ENCODE measurements at places on chromosomes 16 and 17.

- DNase-seq, result no peak
These were observed 878.0 kb upstream of the GOT2 start for GRCh38 chr16:59612094-59612493.

DNA sequence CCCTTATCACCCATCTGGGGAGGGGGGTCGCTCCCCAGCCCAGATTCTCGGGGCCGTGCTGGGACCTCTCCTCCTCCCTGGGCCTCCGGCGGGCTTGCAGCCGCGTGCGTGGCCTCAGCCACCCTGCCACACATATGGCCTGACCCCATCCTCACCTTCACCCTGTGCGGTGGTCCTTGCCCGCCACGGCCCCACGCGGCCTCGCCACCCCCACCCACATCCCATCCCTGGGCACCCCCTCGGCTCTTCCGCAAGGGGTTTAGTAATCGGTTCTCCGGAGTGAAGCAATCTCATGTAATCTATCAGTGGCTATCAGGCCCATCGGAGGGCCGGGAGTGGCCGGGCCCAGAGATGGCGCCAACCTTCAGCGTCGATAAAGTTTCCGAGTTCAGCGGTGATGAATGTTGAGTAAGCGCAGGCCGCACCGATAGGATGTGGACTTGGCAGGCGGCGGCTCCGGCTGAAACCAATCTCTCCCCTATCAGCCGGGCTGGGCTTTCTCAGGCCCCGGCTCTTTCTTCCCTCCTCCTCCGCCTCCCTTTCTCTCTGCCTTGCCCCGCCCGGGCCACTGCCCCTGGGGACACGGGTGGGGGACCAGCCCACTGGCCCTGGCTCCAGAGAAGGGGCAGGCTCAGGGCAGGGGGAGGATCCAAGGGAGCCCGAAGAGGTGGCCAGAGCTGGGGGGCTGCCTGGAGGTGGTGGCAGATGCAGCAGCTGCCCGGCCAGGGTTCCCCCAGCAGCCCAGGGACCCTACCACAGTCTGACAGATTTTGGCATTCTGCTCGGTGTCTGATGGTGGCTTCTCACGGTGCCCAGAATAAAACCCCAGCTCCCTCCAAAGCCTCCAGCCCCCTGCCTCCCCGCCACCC is 20.8 kb downstream of the ZFPM1 start:
- DNase-seq, result no peak

- no peak for DNase-seq
These were observed 2.1 kb downstream of the SSTR2 start for GRCh38 chr17:73166731-73167581.

- peak; percentile 72 for DNase-seq
These were observed 52.6 kb downstream of the MAP2K6 start for GRCh38 chr17:69466905-69467667.

DNA sequence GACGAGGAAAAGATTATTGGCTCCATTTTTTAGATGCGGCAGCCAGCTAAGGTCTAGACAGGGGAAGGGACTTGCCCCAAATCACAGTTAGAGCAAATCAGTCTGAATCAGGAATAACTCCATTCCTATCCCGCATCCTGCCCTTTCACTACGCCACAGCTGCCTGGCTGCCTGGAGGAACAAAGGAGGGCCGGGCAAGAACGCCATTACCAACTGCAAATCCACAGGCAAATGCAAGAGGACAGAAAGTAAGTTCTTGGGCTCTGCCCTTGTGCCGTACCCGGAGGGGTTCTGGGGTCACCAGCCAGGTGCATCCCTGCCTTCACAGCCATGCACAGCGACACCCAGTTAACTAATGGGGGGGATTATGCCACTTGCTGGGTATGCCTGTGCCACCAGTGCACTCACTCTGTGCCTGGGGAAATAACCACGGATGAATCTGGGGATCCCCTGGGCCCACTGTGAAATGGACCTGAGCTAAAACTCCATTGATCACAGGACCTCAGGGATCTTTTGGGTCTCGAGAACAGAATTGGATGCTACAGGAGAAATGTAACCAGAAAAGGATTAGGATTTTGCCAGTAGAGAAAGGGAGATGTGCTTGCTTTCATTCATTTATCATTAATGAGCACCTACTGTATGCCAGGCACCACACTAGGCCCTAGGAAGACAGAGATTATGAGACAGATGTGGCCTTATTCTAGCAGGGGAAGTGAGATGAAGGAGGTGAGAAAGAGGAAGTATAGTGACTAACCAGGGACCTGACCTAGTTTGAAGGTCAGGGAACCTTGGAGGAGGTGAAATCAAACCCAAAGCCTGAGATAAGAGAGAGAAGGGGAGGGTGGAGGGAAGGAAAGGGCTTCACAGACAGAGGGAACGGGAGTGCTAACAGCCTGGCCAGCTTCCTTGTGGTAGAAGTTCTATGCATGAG is 17.7 kb downstream of the BCL7C start:
- no peak for DNase-seq

DNA sequence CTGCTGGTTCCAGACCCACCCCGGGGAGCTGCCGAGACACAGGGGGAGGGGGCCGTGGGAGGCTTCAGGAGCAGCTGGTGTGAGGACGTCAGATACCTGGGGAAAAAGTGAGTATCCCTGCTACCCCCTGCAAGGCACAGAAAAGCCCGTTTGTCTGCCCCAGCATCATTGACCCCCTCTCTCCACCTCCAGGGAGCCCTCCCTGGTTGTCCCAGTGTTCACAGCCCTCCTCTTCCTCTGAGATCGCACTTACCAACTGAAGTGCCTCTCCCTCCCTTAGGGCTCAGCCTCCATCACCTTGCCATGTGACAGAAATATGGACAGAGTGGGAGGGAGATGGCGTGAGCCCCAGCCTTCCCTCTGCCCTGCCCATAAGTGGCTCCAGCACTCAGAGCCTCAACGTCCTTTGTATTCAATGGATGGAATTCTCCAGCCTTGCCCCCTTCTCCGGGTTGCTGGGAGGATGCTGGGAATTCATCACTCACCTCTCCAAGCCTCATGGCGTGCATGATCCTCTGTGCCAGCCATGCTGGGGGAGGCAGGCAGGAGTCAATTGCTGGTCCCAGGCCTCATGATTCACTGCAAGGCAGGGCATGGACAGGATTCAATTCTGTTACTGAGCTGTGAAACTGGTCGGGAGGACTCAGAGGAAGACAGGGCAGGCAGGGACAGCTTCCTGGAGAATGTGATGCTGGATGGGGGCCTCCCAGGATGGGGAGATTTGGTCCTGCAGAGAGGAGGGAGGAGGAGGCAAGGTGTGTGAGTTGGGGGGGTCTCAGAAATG is 14.6 kb downstream of the SPNS3 start:
- no peak for DNase-seq
